NCI-H774 (cell line): ENCODE measurements at places on chromosomes 7 and 10.

DNA sequence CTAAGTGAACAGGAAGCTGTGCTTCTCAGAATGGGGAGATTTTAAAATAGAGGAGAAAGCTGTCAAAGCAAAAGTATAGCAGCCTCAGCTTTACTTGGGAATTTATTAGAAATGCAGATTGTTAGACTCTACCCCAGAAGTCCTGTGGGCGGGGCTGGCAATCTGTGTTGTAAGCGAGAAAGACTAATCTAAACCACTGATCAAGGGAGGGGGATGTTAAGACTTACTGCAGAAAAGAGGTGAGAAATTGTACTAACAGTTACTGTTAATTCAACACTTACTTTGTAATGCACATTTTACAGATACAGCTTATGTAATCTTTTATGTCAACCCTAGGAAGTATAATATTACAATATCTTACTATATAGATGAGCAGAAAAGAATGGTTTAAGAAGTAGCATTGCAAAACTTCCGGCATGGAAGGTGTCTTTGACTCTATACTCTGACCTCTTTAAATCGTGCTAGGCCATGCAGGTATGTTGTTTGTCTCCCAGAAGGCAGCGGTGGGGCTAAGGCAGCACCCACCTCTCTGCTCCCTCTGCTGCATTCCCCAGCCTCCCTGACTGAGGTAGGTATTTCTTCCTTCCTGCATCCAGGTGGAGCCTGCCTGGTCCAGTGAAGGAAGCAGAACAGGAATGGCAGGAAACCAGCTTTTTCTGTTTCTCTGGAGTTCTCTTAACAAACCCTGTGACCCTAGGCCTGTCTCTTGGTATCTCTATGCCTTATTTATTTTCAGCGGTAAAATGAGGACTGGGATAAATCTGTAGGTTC lies 462.2 kb downstream of the AUTS2 start:
- DNase-seq, result no peak

- DNase-seq, result peak; percentile 79
These were observed at the start of gene GRM8 for GRCh38 chr7:127252778-127253280. GRM8 (minus strand) TSS chr7:127252941.

- no peak for DNase-seq
These were observed 1.9 kb downstream of the PTEN start for GRCh38 chr10:87865241-87865881.

GRCh38 chr7:138021889-138022288 lies 20.0 kb upstream of the CREB3L2 start:
- DNase-seq, result no peak

GRCh38 chr7:25500393-25500921 lies 272.2 kb upstream of the NPVF start:
- no peak for DNase-seq

- DNase-seq, result no peak
These were observed 44.1 kb downstream of the VTI1A start for GRCh38 chr10:112491144-112491543.

GRCh38 chr10:121027371-121027770 lies 176.2 kb downstream of the WDR11 start:
- DNase-seq, result no peak

DNA sequence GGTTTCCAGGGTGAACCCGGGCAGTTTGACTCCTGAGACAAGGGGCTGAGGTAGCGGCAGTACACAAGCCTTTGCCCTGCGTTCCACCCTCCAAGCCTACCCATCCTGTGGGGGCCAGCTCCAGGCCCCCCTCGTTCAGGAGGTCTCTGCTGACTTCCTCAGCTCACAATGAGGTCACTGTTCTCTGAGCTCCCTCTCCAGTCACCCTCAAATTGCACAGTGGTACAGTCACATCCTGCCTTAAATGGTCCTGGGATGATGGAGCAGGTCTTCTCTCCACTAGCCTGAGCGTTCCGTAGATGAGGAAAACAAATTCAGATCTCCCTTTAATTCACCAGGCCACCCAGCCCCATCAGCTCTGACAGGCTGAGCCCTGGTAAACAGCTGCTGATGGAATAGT lies 90.2 kb downstream of the SH3PXD2A start:
- DNase-seq, result no peak

- DNase-seq, result no peak
These were observed 36.5 kb downstream of the RAPGEF5 start for GRCh38 chr7:22320416-22320815.

DNA sequence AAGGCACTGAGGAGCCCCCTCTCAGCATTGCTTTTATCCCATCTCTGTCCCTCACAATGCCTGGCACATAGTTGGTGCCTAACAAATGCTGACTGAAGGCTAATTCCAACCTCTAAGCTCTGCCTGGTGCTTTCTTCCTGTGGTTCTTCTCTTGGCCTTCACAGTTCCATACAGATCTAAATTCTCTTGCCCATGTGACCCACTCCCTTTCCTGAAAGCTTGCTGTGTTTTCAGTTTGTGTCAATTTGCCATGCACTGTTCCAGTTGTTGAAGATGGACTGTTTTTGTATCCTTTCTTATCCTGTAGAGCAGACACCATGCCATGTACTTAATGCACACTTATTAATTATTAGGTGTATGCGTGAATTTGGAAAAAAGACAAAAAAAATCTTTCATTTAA lies 9.2 kb downstream of the TBXAS1 start:
- no peak for DNase-seq

DNA sequence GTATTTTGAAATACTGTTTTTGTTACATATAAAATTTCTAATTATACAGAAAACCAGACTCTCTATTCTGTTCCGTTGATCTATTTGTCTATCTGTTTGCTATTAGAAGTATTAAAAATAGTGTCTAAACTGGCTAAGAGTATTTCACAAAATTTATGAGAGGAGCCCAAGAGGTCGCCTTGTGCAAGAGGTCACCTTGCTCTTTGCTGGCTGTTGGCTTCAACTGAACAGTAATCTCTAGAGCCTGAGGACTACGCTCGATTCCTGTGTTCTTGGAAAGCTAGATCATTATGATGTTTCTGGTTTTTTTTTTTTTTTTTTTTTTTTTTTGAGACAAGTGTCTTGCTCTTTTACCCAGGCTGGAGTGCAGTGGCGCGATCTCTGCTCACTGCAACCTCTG lies 428.6 kb downstream of the LRMDA start:
- DNase-seq, result no peak

DNA sequence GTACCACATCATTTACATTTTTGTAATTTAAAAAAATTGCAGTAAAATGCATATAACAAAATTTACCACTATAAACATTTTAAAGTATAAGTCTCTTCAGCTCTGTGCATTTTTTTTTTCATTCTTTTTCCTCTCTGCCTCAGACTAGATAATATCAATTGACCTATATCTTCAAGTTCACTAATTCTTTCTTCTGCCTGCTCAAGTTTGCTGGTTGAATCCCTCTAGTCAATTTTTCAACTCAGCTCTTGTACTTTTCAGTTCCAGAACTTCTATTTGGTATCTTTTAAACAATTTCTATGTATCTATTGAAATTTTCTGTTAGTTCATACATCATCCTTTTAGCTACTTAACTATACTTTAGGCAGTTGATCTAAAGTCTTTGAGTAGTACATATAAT lies 112.0 kb downstream of the MICU1 start:
- no peak for DNase-seq

- DNase-seq, result no peak
These were observed 24.6 kb downstream of the WIPI2 start for GRCh38 chr7:5214641-5215040.

GRCh38 chr10:121232494-121232893 lies 365.8 kb downstream of the FGFR2 start:
- DNase-seq, result no peak

DNA sequence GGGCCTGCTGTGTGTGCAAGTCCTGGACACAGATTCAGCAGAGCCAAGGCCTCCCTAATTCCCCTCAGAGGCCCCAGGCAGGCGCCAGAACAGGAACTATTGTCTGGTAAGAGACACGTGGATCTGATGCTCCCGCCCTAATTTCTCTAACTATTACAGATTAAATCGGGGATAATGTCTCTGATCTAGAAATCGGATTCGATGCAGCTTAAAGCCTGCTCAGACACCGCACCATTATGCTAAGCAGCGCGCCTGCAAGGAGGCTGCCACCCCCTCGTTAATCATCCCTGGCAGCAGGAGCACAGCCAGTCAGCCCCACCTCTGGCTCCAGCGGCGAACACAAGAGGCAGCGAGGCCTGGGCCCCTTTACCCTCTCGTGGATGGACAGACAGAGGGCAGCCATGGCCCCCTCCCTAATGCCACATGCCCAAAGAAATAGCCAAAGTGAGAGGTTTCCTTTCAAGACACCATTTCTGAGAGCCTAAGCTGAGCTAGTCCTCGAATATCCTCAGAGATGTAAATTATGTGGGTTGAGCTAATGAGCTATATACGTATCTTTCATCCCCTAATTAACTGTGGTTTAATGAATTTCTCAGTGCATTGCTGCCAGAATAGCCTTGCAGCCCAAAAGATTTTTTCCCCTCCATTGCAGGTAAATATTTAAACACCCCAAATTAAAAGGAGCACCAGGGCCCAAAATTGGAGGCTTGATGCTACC lies 122.1 kb downstream of the GRID1 start:
- no peak for DNase-seq

- no peak for DNase-seq
These were observed 3.2 kb downstream of the PSMG3 start for GRCh38 chr7:1566687-1567048.

DNA sequence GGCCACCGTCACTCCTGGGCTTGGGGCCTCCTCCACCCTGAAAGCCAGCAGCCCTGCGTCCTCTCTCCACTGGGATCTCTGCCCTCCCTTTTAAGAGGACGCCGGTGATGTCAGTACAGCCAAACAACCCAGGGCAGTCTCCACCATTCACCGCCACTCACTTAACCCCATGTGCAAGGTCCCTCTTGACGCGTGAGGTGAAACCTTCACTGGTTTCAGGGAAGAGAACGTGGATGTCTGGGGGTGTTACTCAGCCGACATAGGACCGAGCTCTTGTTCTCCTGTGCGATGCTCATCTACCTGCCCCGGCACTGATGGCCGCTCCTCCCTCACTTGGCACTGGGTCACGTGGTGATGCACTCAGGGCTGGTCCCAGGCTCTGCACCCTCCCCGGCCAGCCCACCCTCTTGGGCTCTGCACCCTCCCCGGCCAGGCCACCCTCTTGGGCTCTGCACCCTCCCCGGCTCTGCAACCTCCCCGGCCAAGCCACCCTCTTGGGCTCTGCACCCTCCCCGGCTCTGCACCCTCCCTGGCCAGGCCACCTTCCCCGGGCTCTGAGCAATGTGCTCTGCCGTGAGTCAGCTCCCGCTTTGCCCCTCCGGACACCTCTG lies 36.1 kb downstream of the ADGRA1 start:
- DNase-seq, result no peak

- DNase-seq, result peak; percentile 46
These were observed 33.5 kb downstream of the DPY19L1 start for GRCh38 chr7:35003679-35004303.

DNA sequence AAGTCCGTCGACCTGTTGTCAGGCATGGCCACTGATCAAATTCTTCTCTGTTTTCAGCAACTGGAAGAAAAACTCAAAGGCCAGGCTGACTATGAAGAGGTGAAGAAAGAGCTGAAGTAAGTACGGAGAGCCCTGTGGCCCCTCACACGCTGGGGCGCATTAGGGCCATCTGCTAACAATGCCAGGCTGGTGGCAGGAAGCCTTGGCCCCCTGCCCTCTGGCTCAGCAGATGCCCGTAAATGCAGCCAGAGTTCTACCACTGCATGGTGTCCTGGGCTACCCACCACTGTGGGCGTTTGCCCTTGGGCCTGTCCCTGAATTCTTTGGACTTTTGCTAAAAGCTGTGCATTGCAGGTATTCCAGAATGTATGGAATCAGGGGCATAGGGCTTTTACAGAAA lies 96.9 kb upstream of the SH2B2 start:
- DNase-seq, result no peak

- no peak for DNase-seq
These were observed 56.7 kb downstream of the LAMB4 start for GRCh38 chr7:108073305-108074070.

- DNase-seq, result no peak
These were observed 13.4 kb downstream of the JAZF1 start for GRCh38 chr7:28166982-28167715.

GRCh38 chr7:76077435-76077834 lies 29.5 kb downstream of the MDH2 start:
- no peak for DNase-seq

- no peak for DNase-seq
These were observed 15.7 kb upstream of the STN1 start for GRCh38 chr10:103933557-103934121.

DNA sequence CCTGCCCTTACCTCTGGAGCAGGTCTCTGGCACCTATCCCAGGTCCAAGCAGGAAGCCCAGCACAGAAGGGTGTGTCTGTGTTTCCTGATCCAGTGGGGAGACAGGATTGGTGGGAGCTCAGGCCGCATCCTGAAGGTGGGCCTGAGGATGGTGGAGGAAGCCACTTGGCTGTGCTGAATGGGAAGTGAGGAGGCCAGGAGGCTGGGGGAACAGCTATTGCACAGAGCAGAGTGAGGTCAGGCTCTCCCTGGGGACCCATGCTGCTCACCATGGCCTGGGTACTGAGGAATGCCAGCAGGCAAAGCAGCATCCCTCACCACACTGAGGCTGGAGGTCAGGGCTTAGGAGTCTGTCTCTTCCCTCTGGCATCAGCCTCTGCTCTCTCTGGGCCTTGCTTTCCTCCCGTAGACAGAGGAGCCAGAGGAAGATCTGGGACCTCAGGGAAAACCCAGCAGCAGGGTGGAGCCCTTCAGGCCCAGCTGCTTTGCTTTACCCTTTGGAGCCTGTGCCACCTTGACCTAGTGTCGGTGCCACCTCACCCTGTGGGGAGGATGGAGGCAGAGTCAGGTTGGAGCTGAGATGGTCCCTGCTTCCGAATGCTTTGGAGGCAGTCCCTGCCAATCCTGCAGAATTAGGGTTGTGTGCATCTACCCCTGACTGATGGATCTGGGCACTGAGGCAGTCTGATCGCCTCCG lies 39.0 kb downstream of the CDH23 start:
- DNase-seq, result no peak

- DNase-seq, result peak; percentile 83
These were observed 256.5 kb downstream of the FRMD4A start for GRCh38 chr10:14074062-14074884.

- no peak for DNase-seq
These were observed 346.5 kb upstream of the NPVF start for GRCh38 chr7:25574828-25575227.

GRCh38 chr7:2152646-2153045 lies 80.1 kb downstream of the MAD1L1 start:
- DNase-seq, result no peak

DNA sequence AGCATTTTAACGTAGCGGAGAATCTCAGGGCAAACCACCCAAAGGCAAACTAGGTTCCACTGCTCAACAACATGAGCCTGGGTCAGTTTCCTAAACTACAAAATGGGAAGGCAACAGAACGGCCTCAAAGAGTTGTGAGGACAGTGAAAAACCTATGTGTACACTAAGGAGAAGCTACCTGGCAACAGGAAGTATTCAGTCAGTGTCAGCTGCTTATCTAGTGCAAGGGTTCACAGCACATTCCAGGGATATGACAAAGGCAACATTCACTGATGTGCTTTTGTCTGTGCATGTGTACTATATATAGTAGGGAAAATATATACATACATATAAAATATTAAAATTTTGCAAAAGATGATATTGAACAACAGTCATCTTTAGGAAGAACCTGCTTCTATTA lies 17.2 kb downstream of the NUDCD3 start:
- no peak for DNase-seq

GRCh38 chr7:116259871-116260440 lies 49.6 kb downstream of the TES start:
- DNase-seq, result no peak

GRCh38 chr10:63391812-63392211 lies 74.0 kb downstream of the JMJD1C start:
- no peak for DNase-seq
